ENCODE measurements at places on chromosomes 16 and 17. TPM values are rescaled to one million over a fixed set of nuclear protein-coding genes. Genes with fewer than 3 reads are reported as not detected.

GRCh38 chr16:1575578-1575977 lies 36.3 kb downstream of the IFT140 start:
- H3K27ac ChIP-seq, result no peak overlapping the region
- H3K27me3 ChIP-seq, result no peaks in the 10 kb centered on the region
- H3K4me3 ChIP-seq, result no peak overlapping the region
- no peaks in the 10 kb centered on the region for H3K4me1 ChIP-seq

- H3K4me3 ChIP-seq, result no peak overlapping the region
- no peaks in the 10 kb centered on the region for H3K4me1 ChIP-seq
- no peaks in the 10 kb centered on the region for H3K27me3 ChIP-seq
- H3K36me3 ChIP-seq, result no peaks in the 10 kb centered on the region
These were observed 13.8 kb downstream of the PSMD3 start for GRCh38 chr17:39994448-39994847.

GRCh38 chr17:31684901-31685300 lies 174.1 kb downstream of the COPRS start:
- H3K4me3 ChIP-seq, result no peak overlapping the region
- no peak overlapping the region for H3K27ac ChIP-seq
- peaks cover 3% of the 10 kb centered on the region for H3K27me3 ChIP-seq
- DNase-seq, result no peak

- peaks cover 10% of the 10 kb centered on the region for H3K4me1 ChIP-seq
- DNase-seq, result no peak
- no peak overlapping the region for H3K27ac ChIP-seq
- no peaks in the 10 kb centered on the region for H3K27me3 ChIP-seq
- no peaks in the 10 kb centered on the region for H3K36me3 ChIP-seq
These were observed 258.6 kb downstream of the SNX29 start for GRCh38 chr16:12235110-12235509.

DNA sequence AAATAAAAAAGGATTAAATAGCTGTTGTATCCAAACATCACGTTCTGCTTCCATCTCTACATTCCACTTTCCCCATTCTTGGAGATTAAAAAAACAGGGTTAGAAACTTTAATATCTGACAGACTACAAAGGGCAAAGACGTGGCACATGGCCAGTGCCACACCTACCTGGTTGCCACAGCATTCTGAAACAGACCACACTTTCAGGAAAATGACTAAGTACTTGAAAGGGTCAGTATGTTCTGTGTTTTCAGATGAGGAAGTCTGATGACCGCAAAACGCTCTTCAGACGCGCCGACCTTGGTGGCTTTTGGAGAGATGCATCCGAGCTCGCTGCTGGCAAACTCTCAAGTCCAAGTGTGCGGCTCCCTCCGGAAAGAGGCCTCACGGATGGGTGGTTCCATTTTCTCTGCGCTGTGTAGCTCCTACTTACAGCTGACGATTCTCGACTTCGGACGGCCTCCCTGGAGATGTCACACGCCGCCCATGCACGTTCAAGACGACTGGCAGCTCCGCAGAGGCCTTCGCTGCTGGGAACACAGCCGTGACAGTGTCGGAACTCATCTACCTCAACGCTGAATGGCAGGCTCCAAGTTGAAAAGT lies 15.5 kb downstream of the MAP1LC3B start:
- no peaks in the 10 kb centered on the region for H3K4me1 ChIP-seq
- no peaks in the 10 kb centered on the region for H3K27me3 ChIP-seq
- no peak overlapping the region for H3K4me3 ChIP-seq
- no peaks in the 10 kb centered on the region for H3K36me3 ChIP-seq
- no peak overlapping the region for H3K27ac ChIP-seq

DNA sequence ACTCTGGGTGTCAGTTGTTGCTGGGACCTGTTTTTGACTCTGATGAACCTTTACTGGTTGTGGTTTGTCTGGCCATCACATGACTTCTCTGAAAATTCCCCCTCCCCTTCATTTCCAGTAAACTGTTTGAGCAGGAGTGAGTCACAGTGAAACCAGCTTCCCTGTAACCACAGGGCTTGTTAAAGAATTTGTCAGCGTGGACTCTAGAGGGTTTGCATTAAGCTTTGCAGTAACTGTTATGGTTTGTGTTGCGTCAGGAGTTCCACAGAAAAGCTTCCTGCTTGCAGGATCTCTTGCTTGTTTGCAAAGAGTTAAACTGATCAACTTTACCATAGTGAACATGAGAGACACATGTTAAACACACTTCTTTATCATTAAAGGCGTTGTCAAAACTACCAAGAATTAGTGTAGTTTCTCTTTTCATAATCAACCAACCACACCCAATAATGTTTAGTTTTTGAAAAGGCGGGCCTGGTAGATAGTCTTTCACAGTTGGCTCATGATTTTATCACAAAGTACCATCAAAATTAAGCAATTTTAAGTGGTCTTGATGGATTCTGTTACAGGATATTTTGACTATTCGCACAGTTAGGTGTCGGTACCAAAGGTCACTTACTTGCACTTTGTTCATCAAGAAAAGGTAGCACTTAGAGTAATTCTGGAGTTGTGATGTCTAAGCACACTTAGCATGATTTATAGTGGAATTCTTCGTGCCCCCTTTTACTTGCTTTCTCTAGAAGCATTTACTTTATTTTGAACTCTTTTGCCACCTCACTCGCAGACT lies 79.3 kb downstream of the VMP1 start:
- peak; percentile 15 for DNase-seq
- no peak overlapping the region for H3K4me3 ChIP-seq
- H3K27ac ChIP-seq, result no peak overlapping the region
- H3K4me1 ChIP-seq, result peaks cover 21% of the 10 kb centered on the region
- H3K27me3 ChIP-seq, result no peaks in the 10 kb centered on the region

- H3K4me3 ChIP-seq, result no peak overlapping the region
- no peaks in the 10 kb centered on the region for H3K27me3 ChIP-seq
- H3K36me3 ChIP-seq, result no peaks in the 10 kb centered on the region
- H3K27ac ChIP-seq, result no peak overlapping the region
- DNase-seq, result no peak
These were observed 71.8 kb upstream of the BCAR1 start for GRCh38 chr16:75323198-75323597.

GRCh38 chr16:12317121-12317810 lies 340.7 kb downstream of the SNX29 start:
- H3K4me1 ChIP-seq, result peaks cover 31% of the 10 kb centered on the region
- H3K4me3 ChIP-seq, result no peak overlapping the region
- H3K27me3 ChIP-seq, result no peaks in the 10 kb centered on the region
- H3K36me3 ChIP-seq, result no peaks in the 10 kb centered on the region
- no peak overlapping the region for H3K27ac ChIP-seq

GRCh38 chr17:38970804-38971203 lies 3.6 kb upstream of the FBXO47 start:
- no peaks in the 10 kb centered on the region for H3K4me1 ChIP-seq
- DNase-seq, result no peak
- no peak overlapping the region for H3K4me3 ChIP-seq
- H3K36me3 ChIP-seq, result no peaks in the 10 kb centered on the region
- H3K27ac ChIP-seq, result no peak overlapping the region
- no peaks in the 10 kb centered on the region for H3K27me3 ChIP-seq

DNA sequence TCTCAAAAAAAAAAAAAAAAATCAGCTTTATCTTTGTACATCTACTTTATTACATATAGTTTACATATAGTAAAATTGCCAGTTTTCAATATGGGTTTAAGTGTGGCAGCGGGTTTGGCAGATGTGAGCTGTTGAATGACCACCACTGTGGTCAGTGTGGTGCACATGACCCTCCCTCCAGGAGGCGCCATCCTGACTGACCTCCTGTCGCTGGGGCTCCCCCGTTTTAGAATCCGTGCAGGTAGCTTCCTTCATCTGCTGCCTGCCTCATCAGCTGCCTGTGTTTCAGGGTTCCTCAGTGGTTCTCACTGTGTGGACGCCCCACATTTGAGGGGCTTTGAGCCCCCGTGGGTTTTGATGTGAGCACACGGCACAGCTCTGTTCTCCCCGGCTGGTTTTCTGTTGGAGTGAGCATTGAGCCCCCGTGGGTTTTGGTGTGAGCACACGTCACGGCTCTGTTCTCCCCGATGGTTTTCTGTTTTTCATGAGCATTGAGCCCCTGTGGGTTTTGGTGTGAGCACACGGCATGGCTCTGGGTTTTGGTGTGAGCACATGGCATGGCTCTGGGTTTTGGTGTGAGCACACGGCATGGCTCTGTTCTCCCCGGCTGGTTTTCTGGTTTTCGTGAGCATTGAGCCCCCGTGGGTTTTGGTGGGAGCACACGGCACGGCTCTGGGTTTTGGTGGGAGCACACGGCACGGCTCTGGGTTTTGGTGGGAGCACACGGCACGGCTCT lies 57.9 kb upstream of the ZNF750 start:
- no peak overlapping the region for H3K4me3 ChIP-seq
- DNase-seq, result no peak
- no peaks in the 10 kb centered on the region for H3K4me1 ChIP-seq
- no peak overlapping the region for H3K27ac ChIP-seq
- H3K36me3 ChIP-seq, result no peaks in the 10 kb centered on the region

GRCh38 chr17:57750895-57751294 lies 5.8 kb upstream of the CCDC182 start:
- no peaks in the 10 kb centered on the region for H3K4me1 ChIP-seq
- H3K4me3 ChIP-seq, result no peak overlapping the region
- H3K36me3 ChIP-seq, result no peaks in the 10 kb centered on the region

GRCh38 chr17:49746791-49747490 lies 17.0 kb downstream of the FAM117A start:
- H3K4me3 ChIP-seq, result no peak overlapping the region
- no peak overlapping the region for H3K27ac ChIP-seq
- no peak for DNase-seq
- H3K27me3 ChIP-seq, result no peaks in the 10 kb centered on the region
- no peaks in the 10 kb centered on the region for H3K4me1 ChIP-seq

DNA sequence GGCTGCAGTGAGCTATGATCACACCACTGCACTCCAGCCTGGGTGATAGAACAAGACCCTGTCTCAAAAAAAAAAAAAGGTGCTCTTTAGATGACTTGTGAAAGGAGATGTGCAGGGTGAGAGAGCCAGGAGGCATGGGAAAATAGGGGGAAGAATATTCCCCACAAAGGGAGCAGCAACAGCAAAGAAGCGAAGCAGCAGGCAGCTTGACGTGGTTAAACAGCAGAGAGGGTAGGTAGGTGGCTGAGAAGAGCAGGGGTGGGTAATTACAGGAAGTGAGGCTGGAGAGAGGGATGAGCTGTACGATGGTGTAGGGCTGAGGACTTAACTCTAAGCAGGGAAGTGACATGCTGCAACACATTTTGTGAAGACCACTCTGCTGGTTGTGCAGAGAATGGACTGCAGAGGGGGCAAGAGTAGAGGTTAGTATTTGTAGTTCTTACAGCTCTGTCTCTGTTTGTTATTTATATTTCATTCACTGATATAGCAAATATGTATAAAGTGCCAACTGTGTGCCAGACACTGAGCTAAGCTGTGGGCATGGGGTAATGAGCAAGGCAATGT lies 1.6 kb downstream of the HEATR3 start:
- no peak overlapping the region for H3K27ac ChIP-seq
- H3K36me3 ChIP-seq, result no peaks in the 10 kb centered on the region
- H3K27me3 ChIP-seq, result no peaks in the 10 kb centered on the region
- peak overlapping the region; percentile 16 for H3K4me3 ChIP-seq

- H3K36me3 ChIP-seq, result no peaks in the 10 kb centered on the region
- H3K27me3 ChIP-seq, result no peaks in the 10 kb centered on the region
- DNase-seq, result no peak
- no peak overlapping the region for H3K27ac ChIP-seq
- no peak overlapping the region for H3K4me3 ChIP-seq
These were observed 187.0 kb downstream of the IRX3 start for GRCh38 chr16:54099627-54100026.

DNA sequence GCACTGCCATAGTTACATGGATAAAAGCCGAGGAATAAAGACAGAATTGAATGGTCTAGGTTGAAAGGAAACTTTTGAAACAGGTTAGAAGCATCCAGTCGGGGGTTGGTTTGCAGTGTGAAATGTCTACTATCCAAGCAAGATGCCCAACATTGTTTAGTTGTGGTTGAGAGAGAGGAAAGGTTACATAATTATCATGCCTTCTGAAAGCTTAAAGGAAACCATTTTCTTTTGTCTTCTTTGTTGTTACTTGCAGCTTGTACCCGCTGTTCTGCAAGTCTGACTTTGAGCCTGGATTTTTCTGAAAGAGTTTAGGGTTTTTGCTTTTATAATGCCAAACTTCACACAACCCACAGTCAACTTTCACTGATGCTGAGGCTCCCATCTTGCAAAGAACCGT lies 167.9 kb downstream of the AXIN2 start:
- H3K4me1 ChIP-seq, result no peaks in the 10 kb centered on the region
- no peak overlapping the region for H3K27ac ChIP-seq
- no peaks in the 10 kb centered on the region for H3K27me3 ChIP-seq

DNA sequence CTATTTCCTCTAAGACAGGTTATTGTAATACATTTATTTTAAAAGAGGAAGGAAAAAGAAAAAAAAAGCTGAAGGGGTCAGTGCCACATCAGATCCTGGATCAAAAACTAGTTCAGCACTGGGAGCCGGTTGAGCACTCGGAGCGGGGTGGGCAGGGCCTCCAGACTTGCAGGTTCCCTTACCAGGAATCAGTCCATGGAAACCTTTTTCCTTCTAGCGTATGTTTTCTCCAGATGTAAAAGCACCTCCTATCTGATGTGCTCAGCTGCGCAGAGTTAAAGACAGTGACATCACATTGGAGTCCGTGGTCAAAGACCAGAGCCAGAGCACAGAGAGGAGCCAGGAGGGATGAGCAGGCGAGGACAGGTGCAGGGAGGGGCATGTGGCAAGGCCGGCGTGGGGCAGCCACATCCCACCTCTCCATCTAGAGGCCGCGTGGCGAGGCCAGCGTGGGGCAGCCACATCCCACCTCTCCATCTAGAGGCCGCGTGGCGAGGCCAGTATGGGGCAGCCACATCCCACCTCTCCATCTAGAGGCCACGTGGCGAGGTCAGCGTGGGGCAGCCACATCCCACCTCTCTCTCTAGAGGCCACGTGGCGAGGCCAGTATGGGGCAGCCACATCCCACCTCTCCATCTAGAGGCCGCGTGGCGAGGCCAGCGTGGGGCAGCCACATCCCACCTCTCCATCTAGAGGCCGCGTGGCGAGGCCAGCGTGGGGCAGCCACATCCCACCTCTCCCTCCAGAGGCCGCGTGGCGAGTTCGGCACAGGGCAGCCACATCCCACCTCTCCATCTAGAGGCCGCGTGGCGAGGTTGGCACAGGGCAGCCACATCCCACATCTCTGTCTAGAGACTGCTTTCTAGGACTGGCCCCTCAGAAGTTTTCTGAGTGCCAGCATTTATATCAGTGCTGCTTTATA lies 166.8 kb upstream of the CHMP6 start:
- no peaks in the 10 kb centered on the region for H3K36me3 ChIP-seq
- H3K4me1 ChIP-seq, result peaks cover 19% of the 10 kb centered on the region
- peaks cover 5% of the 10 kb centered on the region for H3K27me3 ChIP-seq

The APOBR gene
- total RNA-seq, result not detected

The OSBPL7 gene
- total RNA-seq, result 10.8 TPM

The MT1X gene
- not detected for total RNA-seq

The NUP93 gene
- total RNA-seq, result 128 TPM

The MLST8 gene
- 24.9 TPM for total RNA-seq

The NXPH3 gene
- 10.7 TPM for total RNA-seq

The KRTAP9-3 gene
- not detected for total RNA-seq
